ENCODE measurements at places on chromosomes 4 and X.

DNA sequence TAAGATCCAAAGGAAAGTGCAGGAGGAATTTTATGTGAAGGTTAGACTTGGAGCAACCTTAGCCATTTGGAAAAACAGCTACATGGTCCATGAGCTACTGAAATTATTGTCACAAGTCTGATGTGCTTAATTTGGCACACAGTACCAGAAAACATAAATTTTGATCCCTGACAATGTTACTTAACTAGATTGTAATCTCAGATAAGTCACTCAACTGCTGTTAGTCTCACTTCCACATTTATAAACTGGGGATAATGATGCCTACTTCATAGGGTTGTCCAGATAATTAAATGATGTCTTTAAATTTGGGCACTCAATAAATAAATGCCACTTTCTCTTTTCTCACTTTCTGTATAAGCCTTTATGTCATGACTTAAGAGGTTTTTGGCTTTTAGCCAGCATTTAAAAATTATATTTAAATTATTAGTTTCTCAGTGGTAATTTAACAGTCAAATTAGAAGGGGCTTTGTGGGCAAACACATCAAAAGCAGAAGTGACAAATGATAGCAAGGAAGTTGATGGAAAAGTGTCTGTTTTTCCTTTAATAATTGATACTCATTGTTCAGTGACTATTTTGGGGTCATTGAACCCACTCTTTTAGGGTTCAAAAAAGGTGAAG is 58.3 kb downstream of the PAQR3 start:
- DNase-seq, result no peak

DNA sequence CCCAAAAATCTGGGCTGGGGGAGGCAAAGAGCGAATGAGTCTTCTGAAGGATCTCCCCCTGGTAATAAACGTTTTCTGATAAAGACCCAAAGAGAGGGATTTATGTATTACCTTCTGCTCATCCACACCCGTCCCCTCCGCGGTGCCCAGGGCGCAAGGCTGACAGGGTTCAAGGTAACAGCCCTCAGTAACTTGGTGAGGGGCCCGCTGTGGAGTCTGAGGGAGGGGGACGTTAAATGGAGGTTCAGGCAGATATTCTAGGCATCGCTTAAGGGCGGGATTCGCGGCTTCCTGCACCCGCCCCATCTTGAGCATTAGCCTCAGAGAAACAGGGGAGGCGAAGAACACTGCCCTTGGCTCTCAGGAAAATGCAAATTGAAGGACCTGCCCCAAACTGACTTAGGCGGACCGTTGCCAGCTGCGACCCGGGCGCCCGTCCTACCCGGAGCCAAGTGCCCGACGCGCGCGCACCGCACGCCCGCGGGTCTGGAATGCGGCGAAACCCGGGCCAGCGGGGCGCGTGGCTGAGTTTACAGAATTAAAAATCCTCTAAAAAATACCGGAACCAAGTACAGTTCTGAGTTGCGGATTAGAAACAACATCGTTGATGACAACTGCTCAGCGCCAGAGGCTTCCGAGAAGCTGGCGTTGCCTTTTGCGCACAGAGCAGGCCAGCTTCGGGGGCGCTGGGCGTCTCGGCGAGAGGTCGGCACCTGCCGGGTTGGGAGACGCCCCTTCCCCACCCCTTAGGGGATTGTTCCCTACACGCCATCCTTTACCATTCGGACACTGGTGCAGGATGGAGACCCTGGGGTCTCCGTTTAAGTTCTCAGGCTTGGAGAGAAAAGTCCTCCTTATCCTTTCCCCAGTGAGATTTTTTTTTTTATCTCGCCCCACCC is 2.8 kb downstream of the HELT start:
- no peak for DNase-seq

GRCh38 chr4:111650146-111650545 is 495.1 kb upstream of the FAM241A start:
- DNase-seq, result no peak

GRCh38 chr4:129994715-129995114 is 898.8 kb downstream of the C4orf33 start:
- DNase-seq, result no peak

DNA sequence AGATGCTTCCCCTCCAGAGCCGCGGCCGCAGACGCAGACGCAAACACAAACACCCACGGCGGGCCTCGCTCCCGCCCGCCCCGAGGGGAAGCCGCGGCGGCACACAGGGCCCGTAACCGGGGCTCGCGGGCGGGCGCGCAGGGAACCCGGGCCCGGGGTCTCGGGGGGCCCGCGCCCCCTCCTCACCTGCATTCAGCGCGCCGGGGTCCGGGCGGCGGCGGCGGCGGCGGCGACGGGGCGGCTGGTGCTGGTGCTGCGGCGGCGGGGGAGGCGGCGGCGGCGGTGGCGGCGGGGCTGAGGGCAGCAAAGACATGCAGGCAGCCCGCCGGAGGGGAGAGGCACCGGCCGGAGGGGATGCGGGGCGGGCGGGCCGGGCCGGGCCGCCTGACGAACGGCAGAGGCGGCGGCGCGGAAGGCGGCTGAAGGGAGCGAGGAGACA is 255 bp upstream of the CNOT6L start:
- DNase-seq, result no peak

DNA sequence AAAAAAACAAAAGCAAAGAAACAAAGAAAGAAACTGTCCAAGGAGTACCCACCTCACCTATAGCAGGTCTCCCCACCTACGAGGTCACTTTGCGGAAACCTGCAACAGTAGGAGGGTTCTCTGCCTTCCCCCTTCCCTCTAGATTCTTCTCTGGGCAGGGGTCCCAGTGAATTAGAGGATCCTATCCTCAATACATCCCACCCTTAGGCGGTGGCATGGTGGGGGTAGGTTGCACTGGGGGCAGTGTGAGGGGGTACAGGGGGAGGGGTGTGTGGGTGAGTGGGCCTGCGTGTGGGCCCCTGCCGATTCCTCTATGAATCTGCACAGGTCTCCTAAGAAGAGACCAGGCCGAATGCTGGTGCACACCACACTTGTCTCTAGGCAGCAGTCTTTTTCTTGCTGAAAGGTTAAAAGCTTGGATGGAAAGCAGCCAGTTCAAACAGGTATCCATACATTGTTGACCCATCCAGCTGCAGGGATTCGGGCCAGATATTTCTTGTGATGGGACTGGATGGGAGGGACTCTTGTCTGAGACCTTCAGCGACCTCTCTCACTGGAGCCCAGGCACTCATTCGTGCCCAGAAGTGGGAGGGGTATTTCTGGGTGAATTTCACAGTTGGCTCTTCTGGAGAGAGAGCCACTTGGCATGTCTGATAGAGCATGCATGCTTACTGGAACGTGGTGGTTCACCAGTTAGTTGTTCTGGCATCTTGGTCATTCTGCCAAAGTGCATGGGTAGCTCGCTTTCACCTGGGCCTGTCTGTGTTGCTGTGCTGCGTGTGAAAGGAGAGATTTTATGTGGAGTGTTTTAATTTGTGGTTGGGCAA is 65.6 kb downstream of the NBDY start:
- DNase-seq, result no peak

- DNase-seq, result no peak
Measured at GRCh38 chrX:73868916-73869315, 305.9 kb downstream of the CHIC1 start.

DNA sequence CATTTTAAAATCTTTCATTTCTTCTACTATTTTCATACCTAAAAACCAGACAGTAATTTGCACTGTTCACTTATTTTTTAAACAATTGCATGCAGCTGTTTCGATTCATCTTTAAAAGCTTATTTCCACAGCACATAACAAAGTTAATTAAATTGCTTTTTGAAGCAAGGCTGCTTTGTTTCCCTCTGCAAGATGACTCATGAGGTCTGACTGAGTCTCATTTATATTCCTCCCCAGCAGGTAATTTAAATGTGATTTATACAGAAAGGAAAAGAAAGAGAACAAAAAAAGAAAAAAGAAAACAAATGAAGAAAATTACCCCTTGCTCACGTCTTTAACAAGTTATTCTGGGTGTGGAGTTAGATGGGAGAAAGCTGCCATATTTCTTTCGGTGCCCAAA is 22.8 kb downstream of the VMA21 start:
- no peak for DNase-seq

GRCh38 chrX:39854772-39855747 is 242.7 kb downstream of the BCOR start:
- DNase-seq, result no peak

DNA sequence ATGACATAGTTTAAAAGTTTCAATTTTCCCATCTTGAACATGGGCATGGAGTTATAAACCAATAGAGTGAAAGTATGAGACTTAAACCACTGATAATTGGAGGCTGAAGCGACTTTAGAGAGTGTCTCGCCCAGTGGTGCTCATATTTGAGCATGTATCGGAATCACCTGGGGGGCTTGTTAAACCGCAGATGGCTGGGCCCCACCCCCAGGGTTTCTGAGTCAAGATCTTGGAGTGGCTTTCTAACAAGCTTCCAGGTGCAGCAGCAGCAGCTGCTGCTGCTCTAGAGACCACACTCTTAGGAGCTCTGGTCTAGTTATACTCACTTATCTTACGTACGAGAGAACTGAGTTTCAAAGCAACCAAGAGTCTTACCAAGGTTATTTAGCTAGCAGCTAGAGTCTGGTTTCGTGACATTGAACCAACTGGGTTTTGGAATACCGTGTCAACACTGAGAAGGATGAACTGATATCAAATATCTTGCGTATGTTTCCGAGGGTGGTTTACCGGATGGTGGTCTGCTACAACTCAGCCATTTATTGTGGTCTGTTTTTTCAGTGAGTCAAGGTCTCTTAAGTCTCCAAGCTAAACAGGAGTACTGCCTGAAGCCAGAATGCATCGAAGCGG is 5.9 kb downstream of the PHEX start:
- DNase-seq, result no peak

- no peak for DNase-seq
Measured at GRCh38 chrX:47648376-47648775, 2.0 kb downstream of the ELK1 start.

- no peak for DNase-seq
Measured at GRCh38 chrX:50978920-50979682, 68.6 kb downstream of the BMP15 start.

DNA sequence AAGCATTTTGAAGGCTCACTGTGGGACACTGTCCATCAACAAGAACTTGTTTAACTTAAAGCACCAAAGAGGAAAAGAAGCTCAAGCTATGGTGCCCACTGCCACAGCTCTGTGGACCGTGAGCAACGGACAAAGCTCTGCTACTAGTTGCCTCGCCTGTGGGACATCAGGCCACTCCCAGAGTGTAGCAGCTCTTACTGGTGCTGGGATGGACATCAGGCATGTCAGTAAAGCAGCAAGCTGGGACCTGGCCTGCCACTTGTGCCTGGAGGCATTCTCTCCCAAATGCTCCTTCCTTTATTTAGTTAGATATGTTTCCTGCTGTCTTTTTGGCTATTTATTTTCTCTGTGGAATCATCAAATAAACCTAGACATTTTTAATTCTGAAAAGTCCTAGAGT is 46.7 kb downstream of the TMEM154 start:
- DNase-seq, result no peak

DNA sequence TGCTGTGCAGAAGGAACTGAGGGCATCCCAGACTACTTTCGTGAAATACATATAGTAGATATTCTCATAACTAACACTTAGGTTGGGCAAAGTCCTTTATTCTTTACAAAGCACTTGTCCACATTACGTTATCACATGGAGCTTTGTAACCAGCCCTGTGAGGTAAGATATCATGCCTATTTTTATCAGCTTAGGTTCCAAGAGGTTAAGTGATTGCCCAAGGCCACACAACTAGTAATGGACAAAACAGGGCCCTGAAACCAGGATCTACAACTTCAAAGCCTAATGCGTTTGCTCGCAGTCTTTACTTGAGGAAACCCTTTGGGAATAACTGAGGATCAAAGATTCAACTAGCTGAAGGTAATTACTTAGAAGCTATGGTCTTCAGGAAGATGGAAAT is 261.5 kb downstream of the GPC3 start:
- no peak for DNase-seq

DNA sequence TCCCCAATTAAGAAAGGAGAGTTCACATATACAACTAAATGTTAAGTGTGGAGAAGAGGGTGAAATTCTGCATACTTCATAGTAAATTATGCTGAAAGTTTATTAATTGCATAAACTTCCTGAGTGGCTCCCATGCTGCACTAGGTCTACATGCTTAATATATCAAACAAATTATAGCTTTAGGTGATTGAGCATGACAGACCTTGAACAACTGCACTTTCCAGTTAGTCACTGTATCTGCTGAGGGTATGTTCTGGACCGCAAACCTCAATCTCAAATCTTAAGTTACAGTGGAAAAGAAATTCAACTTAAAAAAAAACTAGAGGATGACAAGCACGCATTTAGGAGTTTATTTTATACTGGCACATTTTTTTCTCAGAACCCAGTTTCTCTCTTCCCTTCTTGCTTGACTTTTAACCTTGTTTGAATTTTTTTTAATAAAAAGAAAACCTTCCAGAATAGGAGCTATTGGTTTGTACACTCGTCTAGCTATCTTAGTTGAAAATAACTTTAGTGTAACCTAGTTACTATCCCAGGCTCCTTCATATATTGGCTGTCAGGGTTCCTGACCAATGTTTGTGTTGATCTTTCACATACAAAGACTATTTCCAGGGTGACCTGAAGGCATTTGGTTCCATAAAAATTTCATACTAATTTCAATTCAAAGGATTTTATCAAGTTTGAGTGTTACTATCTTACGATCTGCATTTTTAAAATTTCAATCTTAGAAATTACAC is 10.2 kb upstream of the FAM120C start:
- no peak for DNase-seq

- no peak for DNase-seq
Measured at GRCh38 chr4:176274441-176274840, 5.4 kb upstream of the ASB5 start.

GRCh38 chr4:88320780-88321373 is 36.5 kb upstream of the PPM1K start:
- no peak for DNase-seq

GRCh38 chr4:19417256-19417655 is 834.4 kb upstream of the SLIT2 start:
- DNase-seq, result no peak

DNA sequence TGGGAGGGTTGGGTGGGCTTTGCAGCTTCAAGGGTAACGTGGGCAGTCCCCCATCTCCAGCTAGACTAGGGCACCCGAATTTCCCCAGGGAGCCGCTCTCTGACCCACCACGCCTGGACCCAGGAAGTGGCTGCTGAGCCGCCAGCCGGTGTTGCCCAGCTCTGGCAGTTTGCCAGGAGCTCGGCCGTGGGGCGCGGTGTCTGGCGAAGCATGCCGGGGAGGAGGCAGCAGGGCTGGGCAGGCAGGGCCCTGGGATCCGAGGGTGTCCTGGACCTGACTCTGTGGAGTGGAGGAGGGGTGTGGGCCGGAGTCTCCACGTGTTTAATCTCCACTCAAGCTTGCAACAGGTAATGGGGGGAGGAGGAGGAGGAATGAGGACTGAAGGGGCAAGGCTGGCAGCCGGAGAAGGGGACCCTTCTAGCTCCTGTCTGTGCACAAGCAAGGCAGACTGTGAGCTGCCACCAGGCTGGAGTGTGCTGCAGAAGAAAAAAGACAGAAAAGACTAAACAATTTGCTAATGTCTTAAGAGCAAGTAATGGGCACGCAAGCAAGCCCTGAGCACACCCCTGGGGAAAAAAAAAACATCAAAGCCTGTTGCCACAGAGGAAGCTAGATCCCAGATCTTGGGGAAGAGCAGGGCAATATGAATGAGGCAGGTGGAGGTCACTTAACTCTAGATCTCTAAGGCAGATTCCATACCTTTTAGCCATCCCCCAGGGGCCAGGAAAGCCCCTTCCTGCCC is 2.4 kb downstream of the LONRF3 start:
- no peak for DNase-seq

Data from stimulated activated CD4-positive, alpha-beta T cell treated with anti-CD3 and anti-CD28 coated beads, Interleukin-1b, Interleukin-23, amount 100 ng/mL, for 24 hours (primary cell).